ENCODE measurements at places on chromosomes 11 and 22.

DNA sequence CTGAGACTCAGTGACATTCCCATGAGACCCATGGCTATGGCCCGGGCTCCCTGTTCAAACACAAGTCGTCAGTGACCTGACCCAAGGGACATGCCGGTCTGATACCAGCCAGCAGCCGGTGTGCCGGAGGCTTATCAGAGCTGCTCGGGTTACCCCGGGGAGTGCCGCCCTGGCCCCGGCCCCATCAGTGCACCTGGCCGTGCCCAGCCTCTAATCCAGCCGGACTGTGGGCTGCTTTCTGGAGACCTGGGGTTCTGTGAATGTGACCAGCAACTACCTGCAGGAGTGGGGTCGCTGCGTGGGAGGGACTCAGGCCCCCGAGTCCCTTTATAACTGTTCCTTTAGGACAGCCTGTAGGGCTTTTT is 52.7 kb downstream of the LINC01488 start:
- DNase-seq, result no peak

DNA sequence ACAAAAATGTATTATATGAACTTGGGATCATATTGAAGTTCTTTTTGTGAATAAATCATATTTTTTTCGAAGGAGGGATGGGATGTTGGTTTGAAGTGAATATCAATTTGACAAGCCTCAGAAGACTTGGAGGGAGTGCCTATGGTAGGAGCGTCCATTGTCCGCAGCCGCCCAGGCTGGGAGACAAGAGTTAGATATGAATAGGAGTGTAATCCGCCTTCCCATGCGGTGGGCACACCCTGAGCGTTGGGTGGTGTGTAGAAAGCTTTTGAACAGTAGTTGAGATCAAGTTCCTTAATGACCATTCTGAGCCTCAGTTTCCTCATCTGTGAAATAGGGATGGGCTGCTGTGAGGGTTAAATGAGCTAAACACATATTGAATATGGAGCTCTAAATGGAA is 7.0 kb downstream of the CD82 start:
- no peak for DNase-seq

GRCh38 chr11:10900681-10901415 is 43.0 kb upstream of the ZBED5 start:
- DNase-seq, result no peak

DNA sequence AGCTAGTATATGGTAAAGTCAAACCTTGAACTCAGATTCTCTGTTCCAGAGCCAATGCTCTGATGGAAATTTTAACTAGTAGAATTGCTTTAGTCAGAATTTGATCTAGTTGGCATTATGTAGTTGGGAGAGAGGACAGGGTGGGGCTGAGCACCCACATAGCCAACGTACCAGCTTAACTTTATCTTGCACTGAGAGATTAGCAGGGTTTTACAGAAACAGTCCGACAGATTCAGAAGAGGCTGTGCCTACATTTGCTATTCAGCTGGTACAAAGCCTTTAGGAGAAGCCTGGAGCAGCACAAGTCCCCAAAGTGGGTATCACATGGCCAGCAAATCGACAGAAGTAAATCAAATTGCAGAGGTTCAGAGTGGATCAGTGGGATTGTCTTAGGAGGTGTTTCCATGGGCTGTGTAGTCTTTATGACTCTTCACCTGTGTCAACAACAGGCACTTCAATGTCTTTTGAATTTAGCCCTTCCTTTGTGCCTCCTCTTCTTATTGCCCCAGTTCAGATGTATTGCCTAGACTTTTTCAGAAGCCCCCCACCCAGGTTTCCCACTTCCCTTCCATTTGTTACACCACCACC is 7.3 kb upstream of the CSRP3 start:
- no peak for DNase-seq

- no peak for DNase-seq
These were observed 34.2 kb downstream of the ARHGAP8 start for GRCh38 chr22:44786610-44787009.

- DNase-seq, result no peak
These were observed 14.2 kb upstream of the NTM start for GRCh38 chr11:131356206-131356605.

DNA sequence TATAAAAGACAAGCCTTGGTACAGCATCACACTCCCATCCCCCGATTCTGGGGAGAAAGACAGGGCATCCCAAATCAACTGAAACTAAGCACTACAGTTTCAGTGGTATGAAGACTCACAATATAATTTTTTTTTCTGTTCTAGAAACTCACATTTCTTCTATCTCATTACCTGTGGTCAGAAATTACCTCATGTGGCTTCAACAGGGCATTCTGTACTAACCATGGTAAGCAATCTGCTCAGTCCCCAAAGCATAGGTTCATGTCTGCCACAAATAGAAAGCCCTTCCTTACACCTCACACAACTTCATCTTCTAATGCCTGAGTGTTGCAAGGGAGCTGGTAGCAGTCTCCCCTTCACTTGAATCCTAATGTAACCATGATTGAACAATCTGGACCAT is 147.4 kb upstream of the POU2AF2 start:
- DNase-seq, result no peak

- DNase-seq, result no peak
These were observed 54.3 kb downstream of the RTL6 start for GRCh38 chr22:44443641-44444235.

- no peak for DNase-seq
These were observed 89.5 kb upstream of the B3GAT1 start for GRCh38 chr11:134501406-134502152.
